Left cardiac atrium (tissue), 4 donors: ENCODE measurements at places on chromosomes 7 and 10. TPM values are rescaled to one million over a fixed set of nuclear protein-coding genes. Genes with fewer than 3 reads are reported as not detected.

Gene CRYGN
- total RNA-seq = 0.24 TPM

Gene ELOVL3
- 1.3 TPM for total RNA-seq

Gene ABCB1
- 5.2 TPM for total RNA-seq

Gene GET4
- total RNA-seq = 28.3 TPM

DNA sequence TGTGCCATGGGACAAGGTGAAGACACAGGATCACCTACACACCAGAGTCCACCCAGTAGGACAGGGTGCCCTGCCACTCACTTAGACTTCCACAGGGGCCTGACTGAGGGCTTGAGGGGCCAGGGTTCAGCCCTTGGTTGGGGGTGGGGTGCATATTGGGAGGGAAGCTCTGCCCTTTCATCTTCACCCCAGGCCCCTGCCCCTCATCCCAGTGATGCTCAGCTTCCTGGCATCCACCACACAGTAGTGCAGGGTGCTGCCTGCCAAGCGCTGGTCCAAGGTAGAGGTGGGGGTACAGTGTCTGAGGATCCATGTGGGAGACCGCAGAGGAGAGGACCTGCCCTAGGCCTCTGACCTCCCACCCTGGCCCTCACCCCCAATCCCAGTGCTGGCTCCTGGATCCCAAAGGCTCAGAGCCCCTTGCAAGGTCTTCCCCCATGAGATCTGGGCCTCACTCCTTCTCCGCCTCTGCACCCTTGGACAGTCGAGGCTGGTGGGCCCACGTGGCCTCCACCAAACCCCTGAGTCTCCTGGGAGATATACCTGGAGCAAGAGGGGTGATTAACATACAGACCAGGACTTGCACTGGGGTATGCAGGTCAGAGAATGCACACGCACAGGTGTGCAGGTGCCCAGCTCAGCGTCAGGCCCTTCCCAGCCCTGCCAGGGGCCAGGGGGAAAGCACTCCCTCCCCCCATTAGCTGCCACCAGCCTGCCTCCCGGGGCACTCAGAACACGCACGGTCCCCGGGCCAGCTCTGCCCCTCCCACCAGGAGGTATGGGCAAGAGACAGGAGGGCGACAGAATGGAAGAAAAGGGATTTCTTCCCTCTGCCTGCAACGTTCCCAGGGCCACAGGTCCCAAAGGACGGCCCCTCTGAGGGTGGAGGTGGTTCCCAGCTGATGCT is 8.6 kb upstream of the IRF5 start:
- no peak for DNase-seq

- no peak for DNase-seq
Measured at GRCh38 chr10:119398996-119399395, 143.5 kb downstream of the RGS10 start.

- DNase-seq = no peak
Measured at GRCh38 chr10:116085323-116085722, 187.7 kb downstream of the GFRA1 start.

DNA sequence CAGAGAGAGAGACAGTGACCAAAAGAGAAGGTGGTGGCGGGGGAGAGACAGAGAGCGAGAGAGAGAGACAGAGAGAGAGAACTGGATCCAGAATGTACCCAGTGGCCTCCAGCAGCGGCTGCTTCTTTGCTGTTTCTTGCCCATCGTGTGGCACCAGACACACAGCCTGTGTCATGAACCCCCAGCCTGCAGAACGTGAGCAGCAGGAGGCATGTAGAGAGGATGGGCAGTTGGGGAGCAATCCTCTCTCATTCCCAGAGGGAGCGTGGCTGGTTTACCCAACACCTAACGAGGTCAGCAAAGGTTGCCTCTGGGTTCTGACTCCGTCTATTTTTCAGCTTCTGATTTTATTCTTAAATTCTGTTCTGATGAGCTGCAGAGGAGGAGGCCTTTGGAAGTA is 168.1 kb downstream of the ADARB2 start:
- DNase-seq = no peak

DNA sequence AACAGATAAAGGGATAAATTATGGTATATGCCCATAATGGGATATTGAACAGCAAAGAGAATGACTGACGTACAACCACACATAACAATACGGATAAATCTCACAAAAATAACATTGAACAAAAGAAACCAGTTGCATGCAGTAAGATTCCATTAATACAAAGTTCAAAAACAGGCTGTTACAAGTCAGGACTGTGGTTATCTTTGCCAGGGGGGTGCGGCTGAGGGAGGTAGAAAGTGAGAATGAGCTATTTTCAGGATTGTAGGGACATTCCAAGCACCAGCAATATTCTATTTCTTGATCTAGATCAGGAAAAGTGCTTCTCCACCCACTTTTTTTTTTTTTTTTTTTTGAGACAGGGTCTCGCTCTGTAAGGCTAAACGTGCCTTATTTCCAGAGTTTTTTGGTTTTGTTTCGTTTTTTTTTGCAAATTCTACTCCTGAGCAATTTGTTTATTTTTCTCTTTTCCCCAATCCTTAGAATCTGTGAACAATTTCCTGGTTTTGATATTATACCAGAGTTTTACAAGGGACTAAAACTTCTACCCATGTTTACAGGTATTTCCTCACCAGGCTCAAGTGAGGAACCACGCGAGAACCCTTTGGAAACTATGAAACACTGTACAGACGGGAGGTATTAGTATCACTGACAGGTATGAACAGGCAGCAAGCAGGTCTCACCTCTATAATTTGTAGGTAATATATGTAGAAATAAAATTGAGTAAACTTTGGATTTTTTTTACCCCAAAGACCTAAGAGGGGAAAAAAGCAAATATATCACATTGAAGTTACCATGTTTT is 9.9 kb downstream of the SMURF1 start:
- no peak for DNase-seq

DNA sequence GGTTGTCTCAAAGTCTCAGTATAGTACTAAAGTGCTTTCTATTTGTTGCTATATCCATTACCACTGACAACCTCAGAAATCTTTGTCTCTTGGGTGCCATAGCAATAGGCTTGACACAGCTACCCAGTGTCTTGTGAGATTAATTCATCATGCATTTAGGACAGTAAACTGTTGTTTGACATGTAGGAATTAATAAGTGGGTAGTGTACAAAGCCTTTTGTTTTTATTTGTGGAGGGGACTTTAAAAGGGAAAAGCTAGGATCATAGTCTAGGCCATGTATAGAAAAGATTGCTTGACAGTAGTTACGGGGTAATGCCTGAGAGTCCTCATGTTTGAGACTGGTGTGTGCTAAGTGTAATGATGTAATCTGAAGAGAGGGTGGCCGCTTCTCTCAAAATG is 102.6 kb upstream of the AGR3 start:
- no peak for DNase-seq

- no peak for DNase-seq
Measured at GRCh38 chr10:612696-613095, 76.8 kb downstream of the DIP2C start.

DNA sequence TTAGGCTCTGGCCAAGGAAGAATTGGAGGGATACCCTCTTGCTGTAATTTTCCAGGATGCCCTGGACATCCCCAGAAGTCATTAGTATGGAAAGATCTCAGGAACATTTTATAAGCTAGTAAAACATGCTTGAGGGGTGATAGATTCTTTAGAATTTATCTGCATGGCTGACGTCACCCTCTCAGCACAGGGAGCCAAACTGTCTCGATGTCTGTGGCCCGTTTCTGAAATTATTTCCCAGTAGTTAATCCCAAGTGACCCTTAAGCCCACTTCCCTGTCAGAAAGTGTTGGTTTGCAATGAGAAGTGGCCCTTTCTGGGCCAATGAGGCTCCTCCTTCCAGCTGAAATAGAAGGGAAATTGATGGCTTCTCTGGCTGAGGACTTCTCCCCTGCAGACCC is 184.5 kb upstream of the BMPER start:
- DNase-seq = no peak

- no peak for DNase-seq
Measured at GRCh38 chr7:26594553-26594952, 269.8 kb downstream of the SKAP2 start.

DNA sequence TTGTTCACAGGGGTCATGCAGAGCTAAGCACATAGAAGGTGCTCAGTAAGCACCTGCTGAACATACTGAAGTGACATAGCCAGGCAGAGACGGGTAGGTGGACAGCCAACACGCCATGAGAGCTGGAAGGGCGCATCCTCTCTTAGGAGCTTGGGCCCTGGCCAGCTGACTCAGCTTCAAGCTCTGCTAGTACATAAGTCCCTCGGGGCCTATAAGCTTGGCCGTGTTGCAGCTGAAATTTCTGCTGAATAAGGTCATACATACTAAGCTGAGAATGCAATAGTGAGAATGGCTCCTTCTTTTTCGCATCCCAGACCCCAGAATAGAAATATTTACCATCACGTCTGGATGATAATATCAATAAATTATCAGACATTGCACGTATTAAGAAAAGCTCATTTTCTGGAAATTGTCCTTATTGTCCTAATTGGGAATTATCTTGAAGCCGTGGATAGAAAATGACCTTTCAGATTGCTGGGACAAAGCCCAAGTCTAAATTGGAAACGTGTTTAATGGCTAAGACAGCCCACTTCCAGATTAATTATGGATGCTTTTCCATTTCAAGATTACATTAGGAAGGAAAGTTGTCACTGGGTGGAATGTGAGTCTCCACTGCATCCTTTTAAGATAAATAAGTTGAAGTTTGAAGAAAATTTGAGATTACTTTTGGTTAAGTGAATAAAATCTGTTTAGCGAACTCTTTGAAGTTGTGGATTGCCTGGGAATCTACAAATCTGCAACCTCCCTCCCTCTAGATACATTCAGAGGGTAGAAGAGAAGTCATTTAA is 287.1 kb upstream of the C7orf33 start:
- DNase-seq = peak; percentile 83
